Prostate gland (tissue), 2 donors: ENCODE measurements at places on chromosomes 1 and 21. TPM values are rescaled to one million over a fixed set of nuclear protein-coding genes. Genes with fewer than 3 reads are reported as not detected.

GRCh38 chr1:51302746-51303145 is 27.6 kb downstream of the TTC39A start:
- no peak for DNase-seq
- H3K27ac ChIP-seq, result no peak overlapping the region
- no peaks in the 10 kb centered on the region for H3K27me3 ChIP-seq
- no peak overlapping the region for H3K4me3 ChIP-seq

- no peak for DNase-seq
- H3K36me3 ChIP-seq, result no peaks in the 10 kb centered on the region
- no peak overlapping the region for H3K27ac ChIP-seq
- H3K27me3 ChIP-seq, result no peaks in the 10 kb centered on the region
- H3K4me1 ChIP-seq, result no peaks in the 10 kb centered on the region
Measured at GRCh38 chr1:222081859-222082258, 340.0 kb upstream of the DUSP10 start.

DNA sequence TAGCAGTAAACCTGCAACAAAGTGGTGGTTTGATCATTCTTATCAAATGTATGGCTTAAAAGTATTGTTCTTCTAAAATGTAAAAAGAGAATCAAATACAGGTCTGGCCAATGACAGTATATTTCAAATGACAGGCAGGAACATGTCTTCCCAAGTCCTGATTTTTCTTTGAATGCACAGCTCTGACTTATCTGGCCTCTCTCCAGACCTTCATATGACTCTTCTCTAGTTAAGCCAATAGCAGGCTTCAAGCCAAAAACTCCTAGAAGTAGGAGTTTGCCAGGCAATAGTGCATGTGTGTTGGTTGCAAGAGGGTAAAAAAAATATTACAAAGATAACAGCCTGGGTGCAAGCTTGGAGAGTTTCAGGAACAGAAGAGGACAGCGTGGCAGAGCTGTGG is 345.5 kb downstream of the SMYD3 start:
- H3K4me3 ChIP-seq, result no peak overlapping the region
- H3K27me3 ChIP-seq, result no peaks in the 10 kb centered on the region
- no peak overlapping the region for H3K27ac ChIP-seq
- no peaks in the 10 kb centered on the region for H3K4me1 ChIP-seq
- DNase-seq, result no peak
- H3K36me3 ChIP-seq, result no peaks in the 10 kb centered on the region

- no peak for DNase-seq
- H3K27me3 ChIP-seq, result no peaks in the 10 kb centered on the region
- no peaks in the 10 kb centered on the region for H3K36me3 ChIP-seq
- H3K4me1 ChIP-seq, result no peaks in the 10 kb centered on the region
- no peak overlapping the region for H3K4me3 ChIP-seq
Measured at GRCh38 chr1:63793741-63794240, 20.0 kb downstream of the ROR1 start.

GRCh38 chr1:236835491-236835890 is 40.4 kb downstream of the MTR start:
- no peak for DNase-seq
- peaks cover 3% of the 10 kb centered on the region for H3K36me3 ChIP-seq
- no peaks in the 10 kb centered on the region for H3K27me3 ChIP-seq
- H3K4me3 ChIP-seq, result no peak overlapping the region
- no peaks in the 10 kb centered on the region for H3K4me1 ChIP-seq
- no peak overlapping the region for H3K27ac ChIP-seq

GRCh38 chr1:10450836-10451235 is 1.0 kb downstream of the CORT start:
- no peak overlapping the region for H3K4me3 ChIP-seq
- H3K27me3 ChIP-seq, result no peaks in the 10 kb centered on the region
- no peak overlapping the region for H3K27ac ChIP-seq
- H3K36me3 ChIP-seq, result no peaks in the 10 kb centered on the region

Gene SARS1
- 132 TPM for total RNA-seq

Gene PTPN7
- total RNA-seq, result 0.73 TPM

Gene VTCN1
- 4.0 TPM for total RNA-seq

Gene GPR153
- 3.2 TPM for total RNA-seq

Gene KRTAP11-1
- total RNA-seq, result not detected

Gene GPR37L1
- total RNA-seq, result 0.09 TPM

Gene OR2L8
- total RNA-seq, result not detected

Gene GPR3
- 0.14 TPM for total RNA-seq
